ENCODE measurements at places on chromosomes 13 and 19.

- DNase-seq: no peak
Observed at GRCh38 chr19:10433131-10433536, 12.8 kb downstream of the PDE4A start.

GRCh38 chr19:5893907-5894703 lies 9.5 kb downstream of the NDUFA11 start:
- DNase-seq: peak; percentile 61

GRCh38 chr13:35909837-35910540 lies 221.2 kb downstream of the DCLK1 start:
- no peak for DNase-seq

GRCh38 chr13:113202912-113203311 lies 5.6 kb downstream of the PCID2 start:
- DNase-seq: no peak

DNA sequence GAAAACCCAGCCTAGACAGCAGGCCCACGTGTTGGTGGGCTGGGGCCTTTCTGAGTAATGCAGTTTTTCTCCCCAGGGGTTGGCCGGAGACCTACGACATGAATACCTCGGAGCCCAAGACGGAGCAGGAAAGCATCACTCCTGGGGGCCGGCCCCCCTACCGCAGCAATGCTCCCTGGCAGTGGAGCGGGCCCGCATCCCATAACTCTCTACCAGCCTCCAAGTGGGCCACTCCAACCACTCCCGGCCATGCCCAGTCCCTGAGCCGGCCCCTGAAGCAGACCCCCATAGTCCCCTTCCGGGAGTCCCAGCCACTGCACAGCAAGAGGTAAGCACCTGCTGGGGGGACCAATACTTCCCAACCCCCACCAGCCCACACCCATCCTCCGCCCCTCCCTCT lies 82.9 kb downstream of the DPF1 start:
- no peak for DNase-seq

DNA sequence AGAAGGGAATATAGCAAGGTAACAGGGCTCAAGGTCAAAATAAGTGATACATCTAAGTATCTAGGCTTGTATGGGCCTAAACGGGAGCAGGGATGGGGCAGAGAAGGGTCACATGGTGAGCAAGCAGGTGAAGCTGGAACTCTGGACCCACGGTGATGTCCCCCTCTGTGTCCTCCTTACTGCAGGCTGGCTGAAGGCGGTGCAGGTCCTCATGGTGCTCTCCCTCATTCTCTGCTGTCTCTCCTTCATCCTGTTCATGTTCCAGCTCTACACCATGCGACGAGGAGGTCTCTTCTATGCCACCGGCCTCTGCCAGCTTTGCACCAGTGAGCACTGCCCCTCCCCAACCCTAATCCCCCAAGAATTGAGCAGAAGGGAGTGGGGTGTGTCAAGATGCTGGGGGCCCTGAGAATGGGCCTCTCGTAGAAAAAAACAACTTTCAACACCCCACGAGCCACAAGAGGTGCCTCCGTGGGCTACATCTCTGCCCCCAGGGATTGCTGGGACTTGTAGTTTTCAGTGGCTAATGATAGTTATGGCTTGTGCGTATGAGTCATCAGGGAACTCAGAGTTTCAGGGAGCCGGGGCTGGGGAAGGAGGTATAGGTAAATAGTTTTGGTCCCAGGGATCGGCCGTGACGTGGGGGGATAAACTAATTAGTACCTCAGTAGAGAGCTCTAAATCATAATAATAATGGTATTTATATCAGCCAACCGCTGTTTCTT lies 4.0 kb downstream of the EMP3 start:
- DNase-seq: no peak

DNA sequence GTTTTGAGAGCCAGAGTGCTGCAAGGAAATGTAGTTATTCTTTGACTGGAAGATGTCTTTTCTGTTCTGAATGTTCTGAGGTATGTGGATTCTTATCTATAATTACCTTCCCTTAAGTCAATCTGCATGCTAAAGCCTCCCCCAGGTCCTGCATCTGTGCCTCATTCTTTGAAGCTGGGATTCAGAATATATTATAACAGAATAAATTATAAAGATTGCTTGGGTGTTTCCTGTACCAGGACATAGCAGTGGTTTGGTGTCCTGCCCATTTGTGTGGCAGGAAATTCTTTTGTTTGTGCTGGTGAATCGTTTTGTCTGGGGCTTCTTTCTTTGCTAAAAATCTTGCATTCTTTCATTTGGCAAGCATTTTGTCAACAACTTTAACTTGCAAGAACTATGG lies 60.2 kb downstream of the ITGBL1 start:
- no peak for DNase-seq

GRCh38 chr13:106527445-106527801 lies 8.0 kb downstream of the EFNB2 start:
- DNase-seq: no peak

- no peak for DNase-seq
Observed at GRCh38 chr19:33498391-33499000, 23.1 kb downstream of the PEPD start.

DNA sequence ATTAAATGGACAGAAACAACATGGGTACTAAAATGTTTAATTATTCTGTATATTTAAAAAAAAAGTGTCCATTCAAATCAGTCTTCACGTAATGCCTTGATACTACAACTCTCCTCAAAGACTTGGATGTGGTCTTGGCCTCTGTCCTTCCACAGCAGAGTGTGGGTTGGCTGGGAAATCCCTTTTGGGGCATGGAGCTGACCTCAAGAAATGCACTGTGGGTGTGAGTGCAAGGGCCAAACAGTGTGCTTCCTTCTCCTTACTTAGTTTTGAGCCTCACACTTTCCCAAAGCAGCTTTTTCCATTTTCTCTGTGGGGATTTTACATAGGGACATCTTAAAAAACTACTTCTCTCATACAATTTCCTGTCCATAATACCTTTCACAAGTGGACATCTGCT lies 607.4 kb downstream of the EFNB2 start:
- no peak for DNase-seq

GRCh38 chr13:86572115-86572514 lies 772.9 kb upstream of the SLITRK6 start:
- DNase-seq: no peak

DNA sequence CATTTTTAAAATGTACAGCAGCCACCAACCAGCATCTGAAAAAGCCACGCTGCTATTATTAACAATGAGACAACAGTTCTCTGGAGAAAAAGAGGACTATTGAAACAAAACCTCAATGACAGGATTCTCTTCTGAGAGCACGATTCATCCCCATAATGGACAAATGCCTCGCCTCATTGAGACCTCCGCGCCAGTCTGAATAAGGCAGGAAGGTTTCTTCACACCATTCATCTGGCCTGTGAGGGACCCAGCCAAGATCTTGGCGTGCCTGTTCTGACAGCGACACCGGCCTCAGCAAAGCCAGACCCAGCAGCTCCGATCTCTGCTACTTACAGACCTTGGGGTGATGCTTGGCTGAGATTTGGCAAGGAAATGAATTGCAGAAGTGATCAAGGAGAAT lies 14.8 kb downstream of the SMIM7 start:
- DNase-seq: no peak

GRCh38 chr13:98843482-98843877 lies 91.0 kb upstream of the SLC15A1 start:
- no peak for DNase-seq

DNA sequence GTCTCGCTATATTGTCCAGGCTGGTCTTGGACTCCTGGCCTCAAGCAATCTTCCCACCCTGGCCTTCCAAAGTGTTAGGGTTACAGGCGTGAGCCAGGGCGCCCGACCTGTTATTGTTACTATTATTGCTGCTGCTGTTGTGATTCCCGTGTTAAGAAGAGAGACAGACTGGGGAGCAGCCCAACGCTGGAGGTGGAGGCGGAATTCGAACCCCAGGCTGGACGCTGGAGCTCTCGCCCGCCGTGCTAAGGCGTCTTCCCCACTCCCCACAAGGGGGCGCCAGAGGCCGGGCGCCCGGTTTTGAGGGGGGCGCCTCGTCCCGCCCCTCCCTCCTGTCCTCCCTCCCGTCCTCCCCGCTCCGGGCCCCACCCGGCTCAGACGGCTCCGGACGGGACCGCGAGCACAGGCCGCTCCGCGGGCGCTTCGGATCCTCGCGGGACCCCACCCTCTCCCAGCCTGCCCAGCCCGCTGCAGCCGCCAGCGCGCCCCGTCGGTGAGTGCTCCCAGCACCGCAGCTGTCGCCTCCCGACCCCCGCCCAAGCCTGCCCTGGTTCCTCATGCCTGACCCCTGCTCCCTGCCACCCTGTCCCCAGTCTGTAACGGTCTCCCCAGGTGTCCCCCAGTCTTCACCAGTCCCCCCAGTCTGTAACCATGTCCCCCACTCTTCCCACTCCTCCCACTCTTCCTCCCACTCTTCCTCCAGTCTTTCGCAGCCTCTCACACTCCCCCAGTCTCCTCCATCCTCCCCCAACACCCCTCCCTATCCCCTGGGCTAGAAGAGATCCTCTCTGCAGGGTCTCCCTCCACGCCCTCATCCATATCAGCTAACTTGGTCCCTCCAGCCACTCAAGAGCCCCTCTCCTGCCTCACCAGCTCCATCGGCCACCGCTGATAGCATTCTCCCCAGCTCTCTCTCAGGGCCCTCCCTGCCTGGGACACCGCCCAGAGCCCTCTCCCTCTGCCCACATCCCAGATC lies at the start of gene EHD2:
Gene EHD2 (plus strand): TSS at position 377 of the 976 bp plus-strand sequence. CDS start 3,191 bp downstream, outside the sequence.
- DNase-seq: peak; percentile 42

- no peak for DNase-seq
Observed at GRCh38 chr13:43776501-43777079, 10.2 kb downstream of the ENOX1 start.

- DNase-seq: no peak
Observed at GRCh38 chr13:25280396-25280795, 6.9 kb downstream of the MTMR6 start.

GRCh38 chr19:49387936-49388372 lies at the start of gene KASH5:
Gene KASH5 (plus strand): TSS chr19:49388249. CDS start chr19:49390884, 2,635 bp downstream.
- DNase-seq: peak; percentile 44

GRCh38 chr13:77779552-77780272 lies 82.2 kb downstream of the SLAIN1 start:
- DNase-seq: peak; percentile 54

DNA sequence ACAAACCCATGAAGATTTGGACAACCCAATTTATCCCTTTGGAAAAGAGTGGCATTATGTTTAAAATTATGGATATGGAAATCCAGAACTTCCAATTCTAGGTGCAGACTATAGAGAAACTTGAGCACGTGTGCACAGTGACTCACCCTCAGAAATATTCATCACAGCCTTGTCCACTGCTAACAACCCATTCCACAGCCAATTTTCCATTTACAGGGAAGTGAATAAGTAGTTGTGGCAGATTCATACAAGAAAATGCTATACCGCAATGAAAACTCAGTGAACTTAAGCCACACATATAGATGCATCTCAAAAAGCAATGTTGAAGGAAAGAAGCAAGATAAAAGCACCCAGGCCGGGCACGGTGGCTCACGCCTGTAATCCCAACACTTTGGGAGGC lies 133.3 kb downstream of the USP12 start:
- no peak for DNase-seq

DNA sequence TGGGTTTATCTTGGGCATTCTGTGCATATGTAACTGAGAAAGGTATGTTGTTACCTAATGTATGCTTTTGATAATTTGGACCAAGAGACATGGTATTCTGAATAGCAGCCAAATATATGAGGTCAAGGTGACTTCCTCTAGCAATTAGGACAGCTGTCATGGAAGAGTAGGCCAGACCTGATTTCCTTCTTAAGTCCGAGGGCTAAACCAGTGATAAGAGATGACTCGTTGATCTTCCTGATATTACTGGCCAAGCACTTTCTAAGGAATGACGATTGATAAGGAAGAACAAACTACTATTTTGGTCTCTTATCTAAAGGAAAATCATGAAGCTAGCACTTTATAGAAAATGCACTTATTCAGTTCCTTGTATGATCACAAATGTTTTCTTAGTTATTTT lies 42.7 kb downstream of the ARHGAP35 start:
- no peak for DNase-seq

- DNase-seq: no peak
Observed at GRCh38 chr19:38879400-38879751, 1.3 kb upstream of the RINL start.

DNA sequence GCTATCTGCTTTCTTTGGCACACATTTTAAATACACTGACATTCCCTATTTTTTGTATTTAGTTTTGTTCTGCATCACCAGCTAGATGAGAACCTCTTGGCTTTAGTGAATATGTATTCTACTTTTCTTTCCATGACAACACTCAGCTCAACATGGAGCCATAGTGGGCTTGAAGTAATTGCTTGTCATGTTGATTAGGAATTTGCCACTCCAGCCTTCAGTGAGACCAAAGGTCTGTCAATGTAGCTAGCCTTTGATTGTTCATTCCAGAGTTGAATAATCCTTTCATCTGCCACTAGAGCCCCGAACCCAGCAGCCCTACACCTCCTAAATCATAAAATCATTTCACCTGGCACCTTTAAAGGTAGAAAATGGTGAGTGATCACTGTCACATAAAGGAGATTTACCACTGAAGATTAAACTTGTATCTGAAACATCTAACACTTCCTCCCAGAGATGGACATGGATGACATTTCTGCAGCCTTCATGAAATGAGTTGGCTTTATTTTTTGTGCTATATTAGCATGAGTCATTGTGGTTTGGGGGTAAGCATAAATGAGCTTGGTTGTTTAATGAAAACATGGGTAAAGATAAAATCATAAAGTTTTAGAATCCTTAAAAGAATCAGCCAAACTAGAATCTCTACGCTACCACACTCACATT lies 29.2 kb upstream of the GARRE1 start:
- no peak for DNase-seq

DNA sequence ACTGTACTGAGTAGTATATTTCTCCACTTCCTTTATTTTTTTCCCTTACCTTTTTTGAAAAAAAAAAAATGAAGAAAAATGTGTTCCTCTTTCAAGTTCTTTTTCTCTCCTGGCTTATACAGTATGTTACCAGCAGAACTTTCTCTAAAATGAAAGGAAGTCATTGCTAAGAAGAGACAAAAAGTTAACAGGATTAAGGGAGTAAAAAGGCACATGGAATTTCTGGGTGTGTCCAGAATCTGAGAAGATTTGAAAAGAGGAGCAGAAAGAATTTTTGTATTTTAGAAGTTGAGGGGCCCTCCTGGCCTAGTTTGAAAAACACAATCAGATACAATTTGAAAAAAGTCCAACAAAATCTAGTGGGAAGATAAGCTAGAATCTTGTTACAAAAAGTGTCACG lies 21.0 kb upstream of the TRIM13 start:
- DNase-seq: no peak

Data from prostate gland (tissue), 2 donors.